ENCODE measurements at places on chromosomes 16 and 17. TPM values are rescaled to one million over a fixed set of nuclear protein-coding genes. Genes with fewer than 3 reads are reported as not detected.
A peak's percentile ranks its signal among the peaks of the same experiment; 100 is the strongest.

Gene LPCAT2
- 0.08 TPM for total RNA-seq

Gene SKAP1
- 55.4 TPM for total RNA-seq

Gene ENPP7
- total RNA-seq, result not detected

Gene IRF8
- total RNA-seq, result 234 TPM

DNA sequence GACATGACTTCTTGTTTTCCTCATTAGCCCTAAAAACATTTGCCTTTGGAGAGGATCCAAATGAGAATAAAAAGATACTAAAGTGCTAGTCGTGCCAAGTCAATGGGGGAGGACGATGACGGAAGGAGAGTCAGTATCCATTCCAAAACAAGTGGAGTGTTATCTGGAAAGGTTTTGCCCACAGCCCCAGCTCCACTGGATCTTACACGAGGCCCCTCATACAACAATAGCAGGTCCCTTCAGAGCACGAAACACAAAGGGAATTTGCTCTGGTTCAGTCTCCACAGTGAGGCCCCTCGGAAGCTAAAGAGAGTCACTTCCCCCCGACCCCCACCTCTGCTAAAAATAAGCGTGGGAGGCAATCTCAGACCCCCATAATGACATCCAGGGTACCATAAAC lies 496.9 kb upstream of the ZFHX3 start:
- no peak overlapping the region for H3K4me3 ChIP-seq
- peaks cover 60% of the 10 kb centered on the region for H3K27me3 ChIP-seq
- DNase-seq, result no peak
- H3K4me1 ChIP-seq, result peaks cover 2% of the 10 kb centered on the region

DNA sequence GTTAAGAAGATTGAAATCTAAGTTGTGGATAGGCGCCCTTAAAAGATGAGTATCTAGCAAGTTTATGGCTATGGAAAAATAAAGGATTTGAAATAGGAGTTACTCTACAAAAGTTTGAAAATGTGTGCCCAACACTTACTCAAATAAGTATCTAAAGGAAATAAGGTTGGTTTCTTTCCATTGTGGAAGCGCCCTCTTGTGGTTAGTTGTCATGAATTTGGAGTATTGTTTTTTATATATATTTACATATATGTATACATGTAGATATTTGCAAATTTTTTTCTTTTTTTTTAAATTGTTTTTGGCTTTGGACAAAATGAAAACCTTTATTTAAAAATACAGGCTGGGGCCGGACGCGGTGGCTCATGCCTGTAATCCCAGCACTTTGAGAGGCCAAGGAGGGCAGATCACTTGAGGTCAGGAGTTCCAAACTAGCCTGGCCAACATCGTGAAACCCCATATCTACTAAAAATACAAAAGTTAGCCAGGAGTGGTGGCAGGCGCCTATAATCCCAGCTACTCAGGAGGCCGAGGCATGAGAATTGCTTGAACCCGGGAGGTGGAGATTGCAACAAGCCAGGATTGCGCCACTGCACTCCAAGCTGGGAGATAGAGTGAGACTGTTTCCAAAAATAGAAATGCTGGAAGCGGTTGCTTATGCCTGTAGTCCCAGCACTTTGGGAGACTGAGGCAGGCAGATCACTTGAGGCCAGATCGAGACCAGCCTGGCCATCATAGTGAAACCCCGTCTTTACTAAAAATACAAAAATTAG lies 24.0 kb upstream of the VPS4A start:
- no peaks in the 10 kb centered on the region for H3K27me3 ChIP-seq
- no peak for DNase-seq
- no peak overlapping the region for H3K27ac ChIP-seq
- H3K36me3 ChIP-seq, result no peaks in the 10 kb centered on the region

GRCh38 chr17:77213778-77214132 lies 73.0 kb downstream of the SEC14L1 start:
- H3K4me1 ChIP-seq, result no peaks in the 10 kb centered on the region
- H3K4me3 ChIP-seq, result no peak overlapping the region
- H3K36me3 ChIP-seq, result peaks cover 19% of the 10 kb centered on the region
- DNase-seq, result no peak
- no peaks in the 10 kb centered on the region for H3K27me3 ChIP-seq

DNA sequence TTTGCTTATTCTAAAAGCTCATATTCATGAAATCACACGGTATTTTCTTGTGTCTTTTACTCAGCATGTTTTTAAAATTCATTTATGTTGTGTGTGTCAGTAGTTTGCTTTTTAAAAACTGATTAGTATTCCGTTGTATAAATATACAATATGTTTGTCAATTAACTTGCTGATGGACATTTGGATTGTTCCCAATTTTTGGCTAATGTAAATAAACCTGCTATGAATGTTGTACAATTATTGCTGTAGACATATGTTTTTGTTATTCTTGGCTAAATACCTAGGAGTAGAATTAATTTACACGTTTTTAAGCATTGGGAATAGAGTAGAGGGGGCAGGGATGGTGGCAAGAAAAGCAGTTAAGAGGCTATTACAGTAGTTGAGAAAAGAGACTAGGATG lies 199.5 kb upstream of the CCL2 start:
- H3K27ac ChIP-seq, result no peak overlapping the region
- H3K27me3 ChIP-seq, result peaks cover 23% of the 10 kb centered on the region
- no peaks in the 10 kb centered on the region for H3K4me1 ChIP-seq
- no peaks in the 10 kb centered on the region for H3K36me3 ChIP-seq
- no peak for DNase-seq
- H3K4me3 ChIP-seq, result no peak overlapping the region

- no peaks in the 10 kb centered on the region for H3K27me3 ChIP-seq
- H3K4me3 ChIP-seq, result no peak overlapping the region
- peaks cover 44% of the 10 kb centered on the region for H3K36me3 ChIP-seq
- H3K4me1 ChIP-seq, result peaks cover 2% of the 10 kb centered on the region
Measured at GRCh38 chr16:56389554-56389953, 35.8 kb downstream of the AMFR start.

DNA sequence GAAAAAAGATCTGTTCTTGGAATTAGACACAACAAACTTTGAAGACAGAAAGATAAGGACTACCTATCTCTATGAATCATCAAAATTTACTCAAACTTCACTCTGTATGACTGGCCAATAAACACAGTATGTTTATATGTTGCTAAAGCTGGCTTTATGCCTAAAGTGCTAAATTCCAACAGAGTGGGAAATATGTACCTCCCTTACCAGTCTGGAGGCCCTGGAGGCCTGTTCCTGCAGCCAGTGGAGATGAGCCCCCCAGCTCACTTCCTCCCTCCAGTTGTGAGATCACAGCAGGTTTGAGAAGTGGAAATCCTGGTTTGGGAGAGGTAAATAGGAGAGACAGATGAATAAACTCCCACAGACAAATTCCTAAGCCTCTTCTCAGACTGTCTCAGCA lies 9.0 kb downstream of the ZNF23 start:
- H3K36me3 ChIP-seq, result peaks cover 84% of the 10 kb centered on the region
- H3K4me3 ChIP-seq, result no peak overlapping the region
- DNase-seq, result no peak

DNA sequence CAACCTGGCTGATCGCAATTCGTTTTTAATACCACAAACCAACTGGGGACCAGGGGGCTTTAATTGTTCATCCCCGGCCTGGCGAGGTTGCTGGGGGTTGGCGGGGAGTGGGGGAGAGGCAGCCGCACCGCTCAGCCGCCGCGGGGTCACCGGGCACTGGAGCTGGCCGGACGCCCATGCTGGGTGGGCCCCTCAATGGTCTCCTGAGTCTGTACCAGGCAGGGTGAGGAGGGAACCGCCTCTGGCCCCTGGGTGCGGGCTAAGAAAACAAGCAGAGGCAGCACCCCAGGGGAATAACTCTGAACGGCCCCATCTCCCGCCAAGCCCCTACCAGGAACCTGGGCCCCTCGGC lies 43.9 kb downstream of the ACTG1 start:
- no peaks in the 10 kb centered on the region for H3K4me1 ChIP-seq
- H3K36me3 ChIP-seq, result no peaks in the 10 kb centered on the region
- H3K4me3 ChIP-seq, result no peak overlapping the region
- H3K27ac ChIP-seq, result no peak overlapping the region

- H3K4me3 ChIP-seq, result peak overlapping the region; percentile 46
- H3K4me1 ChIP-seq, result peaks cover 34% of the 10 kb centered on the region
- DNase-seq, result peak; percentile 47
- no peak overlapping the region for H3K27ac ChIP-seq
- no peaks in the 10 kb centered on the region for H3K36me3 ChIP-seq
- peaks cover 19% of the 10 kb centered on the region for H3K27me3 ChIP-seq
Measured at GRCh38 chr17:57946798-57947358, 8.3 kb downstream of the CUEDC1 start.

GRCh38 chr16:56424791-56425438 lies 430 bp downstream of the AMFR start:
- H3K4me1 ChIP-seq, result peaks cover 48% of the 10 kb centered on the region
- no peaks in the 10 kb centered on the region for H3K27me3 ChIP-seq
- DNase-seq, result peak; percentile 57
- H3K36me3 ChIP-seq, result peaks cover 6% of the 10 kb centered on the region
- no peak overlapping the region for H3K27ac ChIP-seq
- peak overlapping the region; percentile 89 for H3K4me3 ChIP-seq

GRCh38 chr16:48383009-48383876 lies 2.0 kb downstream of the SIAH1 start:
- peak overlapping the region; percentile 97 for H3K4me3 ChIP-seq
- no peaks in the 10 kb centered on the region for H3K27me3 ChIP-seq
- H3K4me1 ChIP-seq, result peaks cover 42% of the 10 kb centered on the region
- H3K27ac ChIP-seq, result no peak overlapping the region

Measured in activated naive CD8-positive, alpha-beta T cell treated with anti-CD3 and anti-CD28 coated beads for 36 hours (primary cell).